HT-29 (cell line): ENCODE measurements at places on chromosomes 6 and 20. TPM values are rescaled to one million over a fixed set of nuclear protein-coding genes. Genes with fewer than 3 reads are reported as not detected.

The KIF25 gene
- not detected in 2 replicates for total RNA-seq

The ETV7 gene
- 0.34 and 1.3 TPM in 2 replicates for total RNA-seq

The GSTA1 gene
- total RNA-seq: not detected in 2 replicates

The UNC93A gene
- 3.1 and 4.0 TPM in 2 replicates for total RNA-seq

The MUCL3 gene
- total RNA-seq: 0.08 and 0.15 TPM in 2 replicates

The LPA gene
- total RNA-seq: not detected in 2 replicates

The WFDC10A gene
- total RNA-seq: not detected in 2 replicates

The PABPC1L gene
- total RNA-seq: 53.4 and 54.6 TPM in 2 replicates

The ARG1 gene
- total RNA-seq: not detected in 2 replicates

The NRSN1 gene
- total RNA-seq: not detected in 2 replicates

The PRKN gene
- 0.99 and 3.4 TPM in 2 replicates for total RNA-seq

The PTGIS gene
- total RNA-seq: not detected in 2 replicates

The RPS6KA2 gene
- 1.1 and 3.4 TPM in 2 replicates for total RNA-seq

The DCBLD1 gene
- total RNA-seq: 18.8 and 24.4 TPM in 2 replicates

The MYLIP gene
- 16.3 and 26.0 TPM in 2 replicates for total RNA-seq

The HLA-DRA gene
- not detected in 2 replicates for total RNA-seq

The SMOC2 gene
- total RNA-seq: not detected in 2 replicates

The SLC2A10 gene
- 1.5 and 3.5 TPM in 2 replicates for total RNA-seq

The SLC17A3 gene
- not detected in 2 replicates for total RNA-seq

The DNAH8 gene
- total RNA-seq: under 0.01 TPM in 1 of 2 replicates, not detected in the other

The SPDEF gene
- total RNA-seq: 55.1 and 59.6 TPM in 2 replicates

The DNMT3B gene
- 2.4 and 3.0 TPM in 2 replicates for total RNA-seq

The CLIC1 gene
- total RNA-seq: 914 and 960 TPM in 2 replicates

The NEURL2 gene
- total RNA-seq: 8.9 and 11.4 TPM in 2 replicates

The CTCFL gene
- total RNA-seq: not detected in 2 replicates

The NEU1 gene
- 82.3 and 87.1 TPM in 2 replicates for total RNA-seq

The TMEM63B gene
- 23.3 and 23.9 TPM in 2 replicates for total RNA-seq

The ULBP1 gene
- total RNA-seq: 0.13 TPM in 1 of 2 replicates, not detected in the other

The IL17A gene
- total RNA-seq: not detected in 2 replicates

The OPRL1 gene
- total RNA-seq: 1.2 and 1.5 TPM in 2 replicates

The IMPG1 gene
- not detected in 2 replicates for total RNA-seq

The NR2E1 gene
- total RNA-seq: not detected in 2 replicates

The SLC16A10 gene
- 0.76 TPM in 1 of 2 replicates, not detected in the other for total RNA-seq

The SIM1 gene
- total RNA-seq: not detected in 2 replicates

The FAM162B gene
- not detected in 2 replicates for total RNA-seq

The TFAP2C gene
- total RNA-seq: 0.16 TPM in 1 of 2 replicates, not detected in the other

The TP53TG5 gene
- 0.23 and 1.6 TPM in 2 replicates for total RNA-seq

The CLIC5 gene
- total RNA-seq: 4.0 and 7.4 TPM in 2 replicates

The BLTP3A gene
- 9.3 and 9.4 TPM in 2 replicates for total RNA-seq

The PROCR gene
- total RNA-seq: 117 and 130 TPM in 2 replicates

The BAG2 gene
- total RNA-seq: 6.5 and 8.5 TPM in 2 replicates

The FNDC11 gene
- 2.2 and 2.4 TPM in 2 replicates for total RNA-seq

The UBE3D gene
- 3.9 and 5.9 TPM in 2 replicates for total RNA-seq

The TRDN gene
- not detected in 2 replicates for total RNA-seq

The POM121L2 gene
- not detected in 2 replicates for total RNA-seq

The NKX2-2 gene
- 0.16 TPM in 1 of 2 replicates, not detected in the other for total RNA-seq

The GNAS-AS1 gene
- total RNA-seq: not detected in 2 replicates

The LGSN gene
- total RNA-seq: not detected in 2 replicates

The RRAGD gene
- total RNA-seq: not detected in 2 replicates

The CCN6 gene
- total RNA-seq: not detected in 2 replicates

The GGTLC1 gene
- total RNA-seq: not detected in 2 replicates

The SLC17A1 gene
- not detected in 2 replicates for total RNA-seq
